ENCODE measurements at places on chromosomes 3 and 15.

DNA sequence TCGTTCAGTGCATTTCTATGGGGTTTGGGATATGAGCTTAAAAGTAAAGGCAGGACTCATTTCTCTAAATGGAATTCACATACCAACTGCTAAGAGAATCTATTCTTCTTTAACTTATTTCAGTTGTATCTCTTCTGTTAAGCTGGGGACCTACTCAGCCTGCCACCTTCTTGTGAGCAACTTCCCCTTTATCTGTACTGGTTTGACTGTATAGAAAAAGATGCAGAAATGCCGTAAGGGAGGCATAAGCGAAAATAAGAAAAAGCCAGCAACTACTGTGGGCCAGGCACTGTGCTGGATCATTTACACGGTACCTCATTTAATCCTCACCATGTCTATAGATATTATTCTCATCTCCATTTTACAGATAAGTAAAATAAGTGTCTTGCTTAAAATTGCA, 38.4 kb downstream of the RBMS3 start:
- no peak for DNase-seq

GRCh38 chr3:160929595-160929994, 173.6 kb downstream of the PPM1L start:
- DNase-seq, result no peak

GRCh38 chr3:36941658-36942057, 3.2 kb downstream of the TRANK1 start:
- DNase-seq, result no peak

DNA sequence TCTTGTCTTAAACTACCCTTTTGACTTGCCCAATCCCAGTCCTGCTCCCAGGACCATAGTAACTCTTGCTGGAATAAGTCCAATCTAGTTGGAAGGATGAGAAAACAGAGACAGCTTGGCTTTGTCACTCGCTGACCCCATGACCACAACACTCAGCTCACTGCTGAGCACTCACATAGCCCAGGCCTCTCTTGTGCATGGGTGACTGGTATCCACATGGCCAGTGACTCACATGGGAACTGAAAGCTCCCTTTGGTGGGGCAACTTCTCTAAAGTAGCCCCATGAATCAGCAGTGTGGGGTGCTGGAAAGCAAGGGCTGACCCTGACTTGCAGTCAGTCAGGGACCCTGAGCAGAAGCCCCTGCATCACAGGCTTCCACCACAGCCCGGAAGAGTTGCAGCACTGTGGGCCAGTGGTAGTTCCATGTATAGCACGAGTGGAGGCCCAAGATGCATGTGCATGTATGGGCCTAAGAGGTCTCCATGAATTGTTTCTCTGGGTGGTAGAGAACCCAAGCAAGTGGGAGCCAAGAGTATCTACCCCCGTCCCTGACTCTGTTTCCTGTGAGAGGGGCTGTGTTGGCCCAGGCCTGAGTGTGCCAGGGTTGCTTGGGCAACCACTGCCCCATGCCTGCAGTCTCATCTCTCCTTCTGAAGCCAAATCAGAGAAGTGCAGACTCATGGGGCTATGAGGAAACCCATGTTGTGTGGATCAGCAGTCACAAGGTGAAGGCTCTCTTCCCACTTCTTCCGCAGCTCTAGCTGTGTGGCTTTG, 62.1 kb upstream of the XCR1 start:
- DNase-seq, result no peak

DNA sequence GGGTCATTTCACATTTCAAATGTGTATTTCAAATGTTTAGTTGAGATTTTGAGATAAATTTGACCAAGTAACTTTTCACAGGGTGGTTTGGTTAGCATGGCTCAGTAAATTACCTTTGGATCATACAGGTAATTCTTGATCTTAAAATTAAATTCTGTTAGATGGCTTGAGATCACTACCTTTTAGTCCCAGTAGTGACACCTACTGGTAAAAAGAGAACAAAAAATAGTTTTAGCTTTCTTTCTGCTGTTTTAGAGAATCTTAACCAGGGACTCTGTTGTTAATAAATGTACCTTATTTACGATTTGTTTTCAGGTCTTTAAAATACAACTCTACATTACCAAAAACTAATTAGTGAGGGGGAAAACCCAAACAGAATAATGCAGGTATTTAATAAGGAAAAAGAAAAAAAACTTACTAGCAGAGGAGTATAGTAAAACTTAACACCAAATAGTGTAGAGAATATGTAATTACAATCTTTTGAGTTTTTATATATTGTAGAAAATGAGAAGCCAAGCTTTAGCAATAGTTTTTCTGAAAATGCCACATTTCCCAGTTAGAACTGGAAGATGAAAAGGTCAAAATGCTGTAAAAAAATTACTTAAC, 620.3 kb upstream of the AGTR1 start:
- no peak for DNase-seq

- no peak for DNase-seq
Observed at GRCh38 chr3:11434563-11435096, 162.4 kb downstream of the ATG7 start.

- no peak for DNase-seq
Observed at GRCh38 chr3:170437176-170437575, 18.5 kb downstream of the CLDN11 start.

- DNase-seq, result no peak
Observed at GRCh38 chr3:170233530-170233929, 11.3 kb downstream of the PRKCI start.

- no peak for DNase-seq
Observed at GRCh38 chr3:157040456-157040855, 119.5 kb downstream of the CCNL1 start.

DNA sequence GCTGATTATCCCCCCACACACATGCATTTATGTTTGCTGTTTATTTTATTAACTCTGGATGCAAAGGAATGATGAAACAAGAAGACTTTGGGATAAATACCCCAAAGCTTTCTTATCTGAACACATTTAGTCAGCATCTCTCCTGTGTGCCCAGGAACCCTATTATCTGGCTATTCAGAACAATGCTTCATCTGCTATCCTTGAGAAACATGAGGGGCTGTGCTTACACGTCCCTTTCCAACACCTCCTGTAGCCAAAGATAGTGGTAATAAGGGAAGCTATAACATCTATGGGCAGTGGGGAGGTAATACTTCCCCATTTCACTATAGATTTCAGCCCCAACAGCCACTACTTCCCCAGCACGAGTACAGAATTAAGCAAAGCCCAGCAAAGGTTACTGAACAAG, 94.7 kb downstream of the SSR3 start:
- no peak for DNase-seq

DNA sequence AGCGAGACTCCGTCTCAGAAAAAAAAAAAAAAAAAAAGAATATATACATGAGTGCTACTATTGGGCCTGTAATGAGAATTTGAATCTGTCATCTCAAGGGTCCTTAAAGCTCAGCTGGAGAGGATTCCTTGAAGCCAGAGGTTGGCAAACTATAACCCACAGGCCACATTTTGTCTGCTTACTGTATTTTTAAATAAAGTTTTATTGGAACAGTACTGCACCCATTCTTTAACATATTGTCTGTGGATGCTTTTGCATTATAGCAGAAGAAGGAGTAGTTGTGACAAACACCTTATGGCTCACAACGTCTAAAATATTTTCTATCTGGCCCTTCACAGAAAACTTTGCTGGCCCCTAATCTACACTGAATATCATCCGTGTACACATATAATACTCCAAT, 60.7 kb downstream of the SGO1 start:
- DNase-seq, result no peak

- DNase-seq, result no peak
Observed at GRCh38 chr3:42991341-42992315, 12.5 kb downstream of the GASK1A start.

- no peak for DNase-seq
Observed at GRCh38 chr3:15089201-15089600, 9.7 kb downstream of the RBSN start.

DNA sequence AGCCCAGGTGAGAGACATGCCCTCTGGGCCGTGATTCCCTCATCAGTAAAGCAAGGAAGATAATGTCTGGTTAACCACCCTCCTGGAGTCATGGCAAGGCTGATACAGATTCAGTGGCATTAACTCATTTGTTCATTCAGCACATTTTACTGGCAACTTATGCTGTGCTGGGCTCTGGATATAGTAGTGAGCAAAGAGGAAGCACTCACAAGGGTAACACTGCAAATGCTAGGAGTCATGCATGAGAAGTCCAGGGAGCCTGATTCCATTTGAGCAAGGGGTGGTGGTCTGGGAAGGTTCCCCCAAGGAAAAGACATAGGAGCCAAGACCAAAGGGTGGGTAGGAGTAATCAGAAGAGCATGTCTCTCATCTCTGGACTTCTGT, 50.2 kb downstream of the SMAD3 start:
- no peak for DNase-seq

DNA sequence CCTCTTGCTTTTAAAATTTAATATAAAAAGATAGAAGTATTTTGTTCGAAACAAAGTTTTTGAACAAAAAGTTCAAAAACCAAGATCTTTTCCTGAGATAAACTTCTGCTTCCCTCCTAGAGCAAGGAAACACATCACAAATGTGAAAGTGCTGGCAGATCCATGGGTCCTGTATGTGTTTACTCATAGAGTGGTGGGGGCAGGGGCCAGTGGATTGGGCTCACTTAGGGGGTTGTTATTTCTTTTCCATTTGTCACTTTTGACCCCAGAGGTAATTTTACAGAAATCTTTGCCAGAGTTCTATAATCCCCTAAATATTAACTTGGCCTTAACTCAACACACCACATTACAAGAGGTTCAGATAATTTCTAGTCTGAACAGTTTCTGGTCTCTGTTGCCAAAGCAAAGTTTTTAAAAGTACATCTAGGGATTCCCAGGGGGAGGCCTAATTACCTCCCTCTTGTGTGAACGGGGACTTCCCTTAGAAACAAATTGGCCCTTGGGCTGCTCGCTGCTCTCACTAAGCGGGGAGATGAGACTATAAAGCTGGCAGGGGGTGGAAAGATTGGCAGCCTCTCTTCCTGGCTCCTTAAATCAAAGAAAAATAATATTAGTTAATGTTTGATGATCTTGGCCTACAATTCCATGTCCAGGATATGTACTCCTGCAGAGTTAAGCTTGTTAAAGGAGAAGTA, 66.8 kb upstream of the PTX3 start:
- no peak for DNase-seq
